ENCODE measurements at places on chromosomes 1 and 21.

- no peak for DNase-seq
Observed at GRCh38 chr1:229863651-229864545, 203.1 kb upstream of the GALNT2 start.

- DNase-seq = no peak
Observed at GRCh38 chr1:28789412-28789811, 22.6 kb upstream of the OPRD1 start.

GRCh38 chr1:117665556-117666270 lies 59.9 kb downstream of the TENT5C start:
- DNase-seq = no peak

GRCh38 chr1:109649491-109649914 lies 6.4 kb upstream of the GSTM4 start:
- DNase-seq = no peak

DNA sequence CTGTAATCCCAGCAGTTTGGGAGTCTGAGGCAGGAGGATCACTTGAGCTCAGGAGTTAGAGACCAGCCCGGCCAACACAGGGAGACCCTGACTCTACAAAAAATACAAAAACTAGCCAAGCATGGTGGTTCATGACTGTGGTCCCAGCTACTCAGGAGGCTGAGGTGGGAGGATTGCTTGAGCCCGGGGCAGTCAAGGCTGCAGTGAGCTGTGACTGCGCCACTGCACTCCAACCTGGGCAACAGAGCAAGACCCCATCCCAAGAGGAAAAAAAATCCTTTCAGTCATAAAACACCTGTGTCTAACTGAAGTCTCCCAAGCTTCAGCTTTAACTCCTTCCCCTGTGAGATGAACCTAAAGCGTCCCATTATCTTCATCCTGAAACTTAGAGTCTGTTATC lies 33.1 kb upstream of the GOLT1A start:
- no peak for DNase-seq

DNA sequence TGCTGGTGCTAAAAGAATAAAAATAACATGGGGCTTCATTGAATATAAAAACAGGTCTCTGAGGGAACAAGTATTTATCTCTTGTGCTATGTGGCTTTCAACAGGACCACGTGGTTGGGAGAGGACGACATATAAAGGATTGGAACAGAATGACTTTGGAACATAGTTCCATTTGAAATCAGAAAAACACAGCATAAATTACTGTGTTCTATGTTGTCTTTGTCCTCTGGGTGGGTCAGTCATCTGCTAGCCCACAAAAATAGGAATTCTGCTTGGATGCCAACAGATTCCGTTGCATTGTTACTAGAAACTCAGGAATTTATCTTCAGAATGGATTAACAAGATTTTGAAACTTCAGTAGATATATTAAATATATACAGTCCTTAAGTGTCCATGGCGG lies 5.9 kb downstream of the CEP85 start:
- no peak for DNase-seq

DNA sequence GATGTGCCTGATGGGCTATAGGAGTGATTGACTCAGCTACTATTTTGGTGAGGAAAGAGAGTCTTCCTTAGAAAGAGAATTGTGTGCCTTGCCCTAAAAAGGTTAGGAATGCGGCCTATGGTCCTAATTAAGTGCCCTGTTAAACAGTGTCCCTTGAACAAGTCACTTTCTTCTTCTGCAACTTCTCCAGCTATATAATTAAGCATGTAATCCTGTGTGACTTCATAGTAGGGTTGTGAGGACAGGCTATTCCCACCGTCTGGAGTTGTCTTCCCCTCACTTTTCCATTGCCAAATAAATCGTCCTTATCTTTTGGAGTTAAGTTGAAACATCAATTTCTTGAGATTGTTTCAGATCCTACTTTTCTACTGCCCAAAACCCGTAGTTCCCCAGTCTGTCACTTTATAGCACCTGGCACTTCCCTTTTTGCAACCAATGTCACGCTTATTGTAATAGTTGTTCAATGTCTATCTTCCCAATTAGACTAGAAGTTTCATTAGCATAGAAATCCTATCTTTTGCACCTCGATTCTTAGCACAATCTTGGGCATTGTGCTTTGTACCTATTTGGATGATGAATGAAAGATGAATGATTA lies 27.6 kb upstream of the SLC16A1 start:
- no peak for DNase-seq

DNA sequence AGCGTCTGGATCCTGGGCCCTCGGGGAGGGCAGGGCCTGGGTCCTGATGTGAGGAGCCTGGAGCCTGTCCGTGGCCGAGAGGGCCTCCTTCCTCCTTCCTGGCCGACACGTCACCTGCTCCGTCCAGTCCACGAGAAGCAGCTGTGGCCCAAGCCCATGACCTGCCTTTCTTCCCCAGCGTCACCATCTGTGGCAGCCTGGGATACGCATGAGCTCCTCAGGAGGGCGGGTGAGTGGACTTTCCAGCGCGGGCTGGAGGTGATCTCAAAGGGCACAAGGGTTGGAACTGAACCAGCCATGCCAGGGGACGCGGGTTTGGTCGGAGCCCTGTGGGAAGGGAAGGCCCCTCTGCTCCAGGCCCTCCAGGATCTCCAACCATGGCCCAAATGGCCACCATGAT lies 90.4 kb downstream of the DHRS3 start:
- DNase-seq = no peak

DNA sequence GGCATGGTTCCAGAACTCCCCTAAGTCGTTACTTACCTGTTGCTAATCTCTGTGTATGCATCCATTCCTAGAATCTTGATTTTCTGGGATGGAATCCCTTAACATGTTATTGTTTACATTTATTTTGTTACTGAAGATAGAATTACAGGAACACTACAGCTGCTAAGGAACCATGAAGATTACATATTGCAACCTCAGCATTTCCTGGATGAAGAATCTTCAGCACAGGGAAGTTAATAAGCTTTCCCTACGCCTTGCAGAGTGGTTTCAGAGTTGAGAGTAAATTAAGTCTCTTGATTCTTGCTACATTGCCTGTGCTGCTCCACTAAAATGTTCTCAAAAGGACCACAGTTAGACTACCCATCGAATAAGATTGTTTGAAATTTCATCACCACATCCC lies 31.4 kb upstream of the GBP6 start:
- no peak for DNase-seq

GRCh38 chr21:44539046-44539445 lies 949 bp downstream of the KRTAP10-1 start:
- DNase-seq = no peak

DNA sequence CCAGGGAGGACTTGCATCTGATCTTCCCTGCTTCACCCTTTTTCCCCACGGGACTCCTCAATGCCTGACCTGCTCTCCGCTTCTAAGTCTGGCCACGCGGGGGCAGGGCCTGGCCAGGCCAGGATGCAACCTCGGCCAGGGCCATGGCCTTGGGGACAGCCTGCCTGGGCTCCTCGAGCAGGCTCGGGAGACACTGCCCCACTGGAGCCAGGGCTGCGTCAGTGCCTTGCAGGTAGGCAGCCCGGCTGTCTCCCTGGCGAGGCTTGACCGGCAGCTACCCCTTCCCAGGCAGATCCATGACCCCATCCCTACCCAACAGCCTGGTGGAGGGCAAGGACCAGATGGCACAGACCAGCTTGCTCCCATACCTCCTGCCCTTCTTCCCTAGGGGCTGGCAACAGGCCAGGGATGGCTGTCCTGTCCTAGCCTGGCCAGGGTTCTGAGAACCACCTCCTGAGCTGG lies 2.7 kb upstream of the PRDM16 start:
- DNase-seq = no peak

- no peak for DNase-seq
Observed at GRCh38 chr1:5415606-5416005, 576.6 kb downstream of the NPHP4 start.

DNA sequence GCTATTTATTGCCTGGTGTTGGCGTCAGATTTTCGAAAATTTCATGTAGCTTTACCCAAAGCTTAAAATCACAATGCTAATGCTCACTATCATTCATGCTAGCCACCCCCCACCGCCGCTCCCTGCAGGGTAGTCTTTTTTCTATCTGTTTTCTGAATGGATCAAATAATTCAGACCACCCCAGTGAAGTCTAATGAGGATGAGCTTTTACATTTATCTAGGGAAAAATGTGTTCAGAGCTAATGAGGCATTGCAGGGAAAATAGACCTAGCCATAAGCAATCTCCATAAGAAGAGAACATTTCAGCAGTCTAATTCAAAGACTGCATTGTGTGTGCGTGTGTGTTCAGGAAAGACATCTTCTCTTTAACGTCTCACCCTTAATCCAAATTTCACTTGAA lies 533.0 kb upstream of the PRMT6 start:
- no peak for DNase-seq

DNA sequence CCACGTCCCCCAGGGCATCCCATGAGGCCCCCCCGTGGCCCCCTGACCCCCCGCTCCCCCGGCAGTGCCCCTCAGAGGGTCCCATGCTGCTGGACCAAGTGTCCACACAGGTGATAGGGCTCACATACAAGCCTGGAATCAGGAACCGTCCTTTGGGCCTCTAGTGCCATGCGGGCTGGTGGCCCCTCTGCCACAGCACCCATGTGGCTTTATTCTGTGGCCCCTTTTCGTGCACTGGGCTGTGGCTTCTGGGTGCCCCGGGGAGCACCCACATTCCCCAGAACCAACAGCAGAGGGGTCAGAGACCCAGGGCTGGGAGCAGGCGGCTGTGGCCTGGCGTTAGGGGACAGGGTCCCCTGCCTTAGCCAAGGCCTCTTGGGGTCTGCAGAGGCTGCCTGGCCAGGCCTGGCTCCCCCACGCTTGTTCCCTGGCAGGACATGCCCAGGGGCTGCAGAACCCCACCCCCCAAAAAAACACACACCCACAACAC lies 31.7 kb downstream of the SLC19A1 start:
- DNase-seq = no peak

- no peak for DNase-seq
Observed at GRCh38 chr1:218817691-218818465, 355.8 kb upstream of the LYPLAL1 start.

- no peak for DNase-seq
Observed at GRCh38 chr1:68974447-68974846, 477.6 kb upstream of the DEPDC1 start.

DNA sequence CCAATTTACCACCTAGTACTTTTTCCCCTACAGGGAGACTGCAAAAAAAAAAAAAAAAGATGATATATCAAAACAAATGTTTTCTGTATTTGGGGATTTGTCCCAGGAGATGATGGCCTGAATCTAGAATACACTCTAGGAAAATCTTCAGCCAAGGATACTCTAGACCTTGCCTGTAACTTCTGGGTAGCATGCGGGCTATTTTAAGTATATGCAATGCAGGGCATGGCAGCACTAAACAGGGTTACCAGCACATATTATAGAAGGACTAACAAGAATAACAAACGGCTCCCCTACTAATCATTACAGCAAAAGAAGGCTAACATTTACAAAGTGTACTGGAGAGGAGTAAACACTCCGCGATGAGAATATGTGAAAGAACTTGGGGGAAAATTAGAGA lies 109.6 kb downstream of the GPATCH2 start:
- DNase-seq = no peak

DNA sequence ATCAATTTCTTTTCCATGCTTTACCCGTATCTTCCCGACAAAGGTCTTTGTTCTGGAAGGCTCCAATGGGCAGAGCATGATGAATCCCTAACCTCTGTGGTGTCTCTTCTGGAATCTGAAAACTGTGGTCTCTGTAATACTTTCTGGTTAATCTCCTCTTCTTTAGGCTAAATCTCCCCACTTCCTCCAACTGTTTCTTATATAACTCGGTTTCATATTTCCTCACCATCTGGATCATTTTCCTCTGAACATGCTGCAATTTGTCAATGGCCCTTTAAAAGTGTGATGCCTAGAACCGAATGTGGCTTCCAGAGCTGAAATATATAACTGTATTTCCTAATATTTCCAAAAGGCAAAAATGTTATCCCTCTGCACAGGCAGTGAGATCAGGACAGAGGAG lies 66.1 kb downstream of the ALG14 start:
- no peak for DNase-seq

GRCh38 chr1:179881642-179882252 lies 338 bp upstream of the TOR1AIP1 start:
- DNase-seq = peak; percentile 67

GRCh38 chr1:9746211-9746610 lies 77.6 kb downstream of the CLSTN1 start:
- no peak for DNase-seq

- DNase-seq = no peak
Observed at GRCh38 chr1:185679220-185679619, 55.0 kb upstream of the HMCN1 start.

GRCh38 chr1:184811439-184812111 lies 56.9 kb upstream of the EDEM3 start:
- no peak for DNase-seq

DNA sequence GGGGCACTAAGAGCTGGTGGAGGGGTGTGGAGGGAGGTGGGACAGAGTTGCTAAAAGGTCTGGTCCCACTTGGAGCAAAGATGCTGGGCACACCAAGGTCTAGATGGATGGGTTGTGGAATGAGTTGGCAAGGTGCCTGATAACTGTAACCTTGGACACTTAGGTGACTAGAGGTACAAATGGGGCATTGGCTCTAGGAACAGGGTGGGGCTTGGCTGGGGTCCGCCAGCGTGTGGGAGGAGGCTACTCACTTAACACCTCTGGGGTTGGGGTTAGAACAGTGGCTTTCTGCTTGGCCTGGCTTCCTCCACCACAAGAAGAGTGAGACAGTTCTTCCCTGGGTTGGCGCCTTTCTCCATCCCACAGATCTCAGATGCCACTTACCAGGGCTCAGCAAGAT lies 17.2 kb downstream of the KCNA2 start:
- DNase-seq = no peak

DNA sequence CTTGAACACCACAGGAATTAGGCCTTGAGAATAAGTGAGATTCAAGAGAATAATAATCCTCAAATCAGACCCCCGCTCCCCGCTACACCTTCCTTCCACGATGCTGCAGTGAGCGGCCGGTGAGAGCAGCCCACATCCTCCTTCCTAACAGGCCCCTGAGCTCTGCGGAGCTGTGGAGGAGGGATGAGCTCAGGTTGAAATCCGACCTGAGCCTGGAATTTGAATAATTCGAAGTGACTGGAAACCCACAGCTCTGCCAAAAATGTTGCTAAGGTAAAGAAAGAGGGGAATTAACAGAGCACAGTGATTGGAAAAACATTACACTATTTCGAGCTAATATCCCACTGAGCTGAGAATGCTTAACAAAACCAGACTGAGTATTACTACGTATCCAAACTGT lies 90.0 kb downstream of the URB2 start:
- peak; percentile 67 for DNase-seq

- no peak for DNase-seq
Observed at GRCh38 chr21:34625030-34625593, 10.2 kb upstream of the RCAN1 start.

GRCh38 chr1:99570486-99571089 lies 75.3 kb upstream of the PALMD start:
- no peak for DNase-seq

- peak; percentile 63 for DNase-seq
Observed at GRCh38 chr1:63662841-63663240, 69.6 kb downstream of the PGM1 start.

Data from iPS DF 19.7 (cell line).